Right renal pelvis (tissue), 4 donors: ENCODE measurements at places on chromosomes 2 and 18. TPM values are rescaled to one million over a fixed set of nuclear protein-coding genes. Genes with fewer than 3 reads are reported as not detected.

Gene PER2
- polyA plus RNA-seq, result 6.1 TPM

Gene SERPINB12
- polyA plus RNA-seq, result not detected

Gene COLEC11
- 2.0 TPM for polyA plus RNA-seq

Gene PRSS56
- polyA plus RNA-seq, result not detected

Gene TOGARAM2
- polyA plus RNA-seq, result 1.0 TPM

Gene SP140
- polyA plus RNA-seq, result 0.50 TPM

Gene PLEK
- 6.5 TPM for polyA plus RNA-seq

Gene LIMS3
- 3.2 TPM for polyA plus RNA-seq

Gene NFU1
- 69.2 TPM for polyA plus RNA-seq

- no peak for DNase-seq
Observed at GRCh38 chr2:132620115-132620514, 49.9 kb downstream of the LYPD1 start.

- DNase-seq, result no peak
Observed at GRCh38 chr2:47232738-47233415, 77.8 kb upstream of the STPG4 start.

GRCh38 chr2:110105608-110106467 is 9.8 kb downstream of the MALL start:
- DNase-seq, result no peak

DNA sequence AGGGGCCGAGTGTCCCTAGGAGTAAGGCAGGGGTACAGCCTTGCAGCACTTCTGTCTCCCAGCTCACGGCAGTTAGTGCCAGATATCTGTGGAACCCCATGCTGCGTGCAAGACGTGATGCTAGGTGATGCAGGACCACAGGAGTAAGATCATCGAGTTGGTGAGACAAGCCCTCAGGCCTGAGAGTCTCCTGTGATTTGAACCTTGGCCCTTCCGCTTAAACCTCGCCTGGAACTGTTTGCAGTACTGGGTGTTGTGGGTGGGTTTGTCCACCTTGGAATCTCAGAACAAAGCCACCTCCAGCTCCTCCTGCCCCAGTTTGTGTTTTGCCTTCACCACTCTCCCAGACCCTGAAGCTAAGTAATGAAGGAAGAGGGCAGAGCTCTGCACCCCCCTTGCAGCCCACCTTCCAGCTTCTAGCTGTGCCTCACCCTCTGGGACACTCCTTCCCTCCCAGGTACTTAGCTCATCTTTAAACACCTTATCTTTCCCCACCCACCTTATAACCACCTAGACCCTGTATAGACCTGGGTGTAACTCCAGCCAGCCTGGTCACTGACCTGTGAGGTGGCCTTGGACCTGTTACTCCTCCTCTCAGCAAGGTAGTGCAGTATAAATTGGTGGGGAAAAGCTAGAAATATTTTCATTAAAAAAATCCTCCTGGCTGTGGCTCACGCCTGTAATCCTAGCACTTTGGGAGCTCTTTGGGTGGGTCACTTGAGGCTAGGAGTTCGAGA is 6.6 kb downstream of the CNNM4 start:
- no peak for DNase-seq

GRCh38 chr2:32905270-32905669 is 41.5 kb upstream of the LTBP1 start:
- DNase-seq, result no peak

GRCh38 chr2:145324748-145325147 is 804.8 kb upstream of the ZEB2 start:
- DNase-seq, result no peak

DNA sequence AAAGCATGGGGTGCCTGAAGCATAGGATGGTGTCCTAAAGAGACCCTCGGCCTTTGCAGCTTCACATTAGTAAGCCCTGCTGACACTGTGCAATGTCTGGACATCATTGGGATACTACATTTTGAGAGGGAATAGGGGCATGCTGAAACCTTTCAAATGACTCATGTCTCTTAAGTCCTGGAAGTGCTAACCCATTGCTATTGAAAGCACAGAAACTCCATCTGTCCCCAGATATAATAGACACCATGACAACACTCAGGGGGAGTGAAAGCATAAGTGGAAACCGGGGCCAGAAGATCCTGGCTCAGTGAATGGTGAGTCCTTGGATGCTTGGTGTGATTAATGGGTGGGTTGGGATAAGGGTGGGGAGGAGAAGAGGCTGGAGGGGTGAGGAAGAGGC is 595.5 kb upstream of the ID2 start:
- no peak for DNase-seq

- DNase-seq, result no peak
Observed at GRCh38 chr2:175326801-175327200, 145.3 kb upstream of the ATP5MC3 start.

DNA sequence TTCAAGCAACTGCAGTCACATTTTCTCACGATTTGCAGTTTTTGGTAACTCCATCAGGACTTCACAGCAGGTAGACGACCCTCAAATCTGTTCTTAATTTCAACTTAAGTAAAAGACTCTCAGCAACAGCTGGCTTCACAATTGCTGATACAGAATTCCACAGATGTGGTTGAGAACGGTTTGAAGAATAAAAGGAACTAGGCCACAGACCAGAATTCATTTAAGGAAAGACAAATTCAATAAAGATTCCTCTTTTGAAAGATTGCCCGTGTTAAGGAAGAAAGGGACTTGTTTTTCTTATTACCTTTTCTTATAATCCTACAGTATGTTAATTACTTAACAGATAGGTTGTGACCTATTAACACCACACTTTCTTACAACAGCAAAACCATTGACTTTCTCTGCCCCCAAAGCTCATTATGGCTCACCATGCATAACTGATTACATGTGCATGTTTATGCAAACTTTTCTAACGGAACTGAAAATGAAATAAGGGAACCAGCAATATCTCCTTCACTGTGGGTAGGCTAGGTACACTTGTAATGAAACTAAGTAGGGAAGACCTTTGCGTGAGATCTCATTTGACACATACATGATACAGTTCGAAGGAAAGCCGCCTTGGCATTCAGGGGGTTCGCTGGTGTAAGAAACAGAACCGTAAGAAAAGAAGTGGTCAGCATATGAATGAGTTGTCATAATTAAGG is 4.7 kb upstream of the ZNF516 start:
- DNase-seq, result no peak

GRCh38 chr2:62443886-62444285 is 62.1 kb downstream of the TMEM17 start:
- no peak for DNase-seq

- no peak for DNase-seq
Observed at GRCh38 chr2:38533180-38533579, 69.5 kb downstream of the HNRNPLL start.

GRCh38 chr18:9429662-9429993 is 45.7 kb upstream of the RALBP1 start:
- no peak for DNase-seq

GRCh38 chr2:223993634-223994232 is 36.5 kb downstream of the MRPL44 start:
- peak; percentile 68 for DNase-seq

DNA sequence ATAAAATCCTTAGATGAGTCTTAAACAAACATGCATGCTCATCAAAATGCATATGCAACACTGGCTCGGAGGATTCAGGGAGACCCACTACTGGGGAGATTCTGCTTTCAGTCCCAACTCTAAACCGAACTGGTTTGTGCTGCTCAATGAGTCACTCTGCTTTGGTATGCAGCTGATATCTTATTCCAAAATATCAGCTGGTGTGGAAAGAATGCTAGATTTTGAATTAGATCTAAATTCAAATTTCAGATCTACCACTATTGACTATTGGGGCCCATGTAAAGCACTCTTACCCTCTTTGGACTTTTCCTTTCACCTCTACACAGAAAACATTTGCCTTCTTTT is 39.2 kb upstream of the TTN start:
- no peak for DNase-seq

DNA sequence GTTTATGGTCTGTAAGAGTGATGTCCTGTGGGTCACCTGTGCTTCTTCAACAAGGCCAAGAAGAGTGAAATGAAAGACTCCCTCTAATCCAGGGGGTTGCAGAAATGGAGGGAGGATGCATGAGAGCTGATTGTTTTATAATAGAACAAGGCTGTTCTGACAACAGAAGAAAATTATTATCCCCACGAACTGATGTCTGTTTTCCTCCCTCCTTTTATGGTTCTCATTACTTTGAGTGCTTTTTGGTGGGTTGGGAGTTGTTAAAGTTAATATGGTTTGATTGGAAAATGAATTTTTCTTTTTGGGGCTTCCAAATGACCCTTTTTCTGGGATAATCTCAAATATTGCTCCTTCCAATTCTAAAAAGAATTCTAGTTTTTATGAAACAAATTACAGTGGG is 33.6 kb downstream of the GATA6 start:
- no peak for DNase-seq

- DNase-seq, result no peak
Observed at GRCh38 chr18:64244571-64244970, 95.7 kb upstream of the LINC00305 start.

DNA sequence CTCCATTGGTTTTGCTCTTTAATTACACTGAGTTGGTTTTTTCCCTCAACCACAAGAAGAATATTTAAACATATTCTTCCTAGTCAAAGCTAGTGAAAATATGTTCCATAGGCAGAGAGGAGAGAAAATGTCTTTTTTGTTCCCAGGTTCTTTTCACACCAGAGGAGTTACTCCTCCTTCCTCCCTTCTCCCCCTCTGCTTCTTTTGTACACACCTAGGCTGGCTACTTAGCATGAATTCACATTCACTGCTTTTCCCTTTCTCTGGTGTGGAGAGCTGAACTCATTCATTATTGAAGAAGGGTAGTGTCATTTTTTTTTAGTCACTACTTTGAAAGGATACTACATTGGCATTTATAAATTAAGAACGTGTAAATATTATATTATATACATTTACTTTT is 56.6 kb upstream of the UGP2 start:
- DNase-seq, result no peak

DNA sequence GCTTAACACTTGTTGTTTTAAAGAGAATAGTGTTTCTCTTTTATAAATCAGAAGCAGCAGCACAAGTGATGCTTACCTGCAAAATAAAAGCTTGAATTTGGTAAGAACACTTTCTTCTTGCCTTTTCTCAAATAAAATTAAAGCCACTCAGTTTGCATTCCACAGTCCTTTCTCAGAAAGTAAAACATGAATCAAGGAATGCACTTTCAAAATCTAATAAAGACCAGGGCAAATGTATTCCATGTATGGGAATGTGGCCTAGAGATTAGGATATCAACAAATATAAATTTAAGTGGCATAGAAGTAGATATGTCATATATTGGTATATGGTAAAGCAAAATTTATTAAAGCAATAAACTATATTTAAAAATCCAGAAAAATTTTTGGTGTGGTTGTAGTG is 352.8 kb downstream of the THSD7B start:
- DNase-seq, result no peak

DNA sequence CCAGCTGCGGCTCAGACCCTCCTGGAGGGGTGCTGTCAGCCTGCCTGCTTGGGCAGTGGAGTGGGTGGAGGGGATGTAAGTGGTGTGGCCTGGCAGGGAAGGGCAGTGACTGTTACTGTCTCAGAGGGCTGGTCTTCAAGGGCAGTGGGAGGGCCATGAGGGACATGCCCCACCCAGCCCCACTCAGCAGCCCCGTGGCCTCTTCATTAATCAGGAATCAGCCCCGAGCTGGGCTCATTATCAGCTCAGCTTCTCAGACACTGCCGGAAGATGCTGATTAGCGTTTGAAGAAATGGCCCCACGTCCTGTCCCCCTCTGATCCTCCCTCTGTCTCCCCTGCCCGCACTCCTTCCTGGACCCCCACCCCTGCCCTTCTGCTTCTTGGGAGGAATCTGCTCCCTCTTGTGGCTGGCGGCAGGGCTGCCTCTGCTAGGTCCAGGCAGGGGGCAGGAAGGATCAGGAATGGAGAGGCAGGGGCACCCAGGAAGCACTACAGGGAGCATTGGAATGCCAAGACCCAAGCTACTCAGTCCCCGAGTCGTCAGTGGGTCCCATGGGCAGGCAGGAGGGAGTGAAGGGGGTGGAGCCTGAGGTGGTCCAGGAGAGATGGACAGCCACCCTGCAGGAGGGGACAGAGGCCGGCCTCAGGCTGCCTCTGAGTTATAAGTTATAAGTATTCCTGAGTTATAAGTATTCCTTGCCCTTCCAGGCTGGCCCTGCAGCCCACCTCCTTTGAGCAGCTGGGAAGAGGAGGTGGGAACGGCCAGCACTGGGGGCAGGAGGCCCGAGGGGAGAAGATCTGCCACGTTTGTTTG is 7.0 kb downstream of the ASIC4 start:
- DNase-seq, result no peak

- no peak for DNase-seq
Observed at GRCh38 chr2:161594445-161594844, 29.8 kb upstream of the SLC4A10 start.

- DNase-seq, result no peak
Observed at GRCh38 chr18:8952769-8953760, 149.4 kb upstream of the NDUFV2 start.

GRCh38 chr2:205687641-205687956 is 5.3 kb downstream of the NRP2 start:
- no peak for DNase-seq

DNA sequence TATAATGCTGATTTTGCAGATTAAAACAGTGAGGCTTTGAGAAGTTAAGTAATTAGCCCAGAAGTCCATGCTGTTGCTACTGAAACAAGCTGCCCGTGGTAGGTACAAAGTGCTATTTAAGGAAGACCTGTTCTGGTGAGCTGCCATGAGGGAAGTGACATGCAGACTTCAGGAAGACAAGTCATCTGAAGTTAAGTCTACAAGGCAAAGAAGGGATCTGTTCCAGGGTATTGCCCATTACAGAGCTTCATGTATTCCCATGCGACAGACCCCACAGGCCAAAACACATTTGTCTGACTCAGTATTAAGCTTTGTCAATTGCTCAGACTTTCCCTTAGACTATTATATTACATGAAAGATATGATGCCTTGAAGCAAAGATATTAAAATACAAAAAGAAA is 520.8 kb downstream of the FBXO15 start:
- DNase-seq, result no peak

DNA sequence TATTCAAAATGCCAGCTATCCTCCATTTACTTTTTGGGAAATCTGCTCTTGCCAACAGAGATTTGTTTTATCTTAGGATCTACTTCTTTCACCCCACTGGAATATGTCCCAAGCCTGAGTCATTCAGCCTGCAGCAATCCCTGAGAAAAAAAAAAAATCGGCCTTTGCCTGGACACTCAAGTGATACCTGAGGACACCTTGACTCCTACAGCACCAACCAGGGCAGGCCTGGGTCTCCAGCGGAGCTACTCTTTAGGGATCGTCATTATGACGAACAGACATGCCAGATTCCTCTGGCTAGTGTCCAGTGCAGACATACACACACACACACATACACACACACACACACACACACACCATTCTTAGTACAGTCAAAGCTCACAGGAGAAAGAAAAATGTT is 2.2 kb upstream of the UGT1A6 start:
- DNase-seq, result no peak
